ENCODE measurements at places on chromosomes 1 and 21. TPM values are rescaled to one million over a fixed set of nuclear protein-coding genes. Genes with fewer than 3 reads are reported as not detected.

- no peak for DNase-seq
These were observed 1.1 kb downstream of the HOOK1 start for GRCh38 chr1:59815892-59816291.

The CFAP74 gene
- total RNA-seq, result not detected

DNA sequence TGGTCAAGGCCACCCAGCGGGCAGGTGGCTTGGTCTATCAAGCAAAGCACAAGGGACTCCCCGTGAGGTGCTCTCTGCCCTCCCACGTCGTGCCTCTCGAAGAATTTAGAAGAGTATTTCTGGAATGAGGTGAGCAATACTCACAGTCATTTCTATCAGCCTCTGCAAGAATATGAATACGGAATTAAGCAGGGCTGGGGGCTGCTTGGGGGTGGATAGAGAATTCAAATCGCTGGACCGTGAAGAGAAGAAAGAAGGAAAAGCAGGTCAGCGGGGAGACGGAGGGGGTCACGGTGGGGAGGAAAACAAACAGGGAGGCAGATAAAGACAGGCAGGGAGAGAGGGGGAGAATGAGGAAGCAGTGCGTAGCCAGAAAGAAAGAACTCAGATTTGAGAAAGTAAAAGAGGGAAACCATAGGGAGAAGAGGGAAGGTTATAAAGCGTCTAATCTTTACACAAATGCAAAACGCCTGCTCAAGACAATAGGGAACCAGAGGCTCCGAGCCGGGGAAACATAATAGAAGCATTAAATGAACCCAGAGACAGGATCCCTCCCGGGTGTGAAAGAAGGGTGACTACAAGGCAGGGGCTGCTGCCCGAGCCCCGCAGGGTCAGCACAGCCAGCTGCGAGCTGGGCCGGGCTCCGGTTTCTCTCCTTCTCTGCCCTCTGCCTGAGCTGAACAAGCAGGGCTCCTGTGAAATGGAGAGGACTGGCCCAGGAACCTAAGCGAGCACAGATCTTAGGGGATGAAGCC lies 2.1 kb upstream of the EDN2 start:
- no peak for DNase-seq

- DNase-seq, result no peak
These were observed 229.1 kb downstream of the KCNJ6 start for GRCh38 chr21:37686991-37687810.

GRCh38 chr1:218034468-218034867 lies 250.6 kb upstream of the RRP15 start:
- DNase-seq, result no peak

GRCh38 chr1:203930342-203930741 lies 68.9 kb downstream of the SNRPE start:
- no peak for DNase-seq

DNA sequence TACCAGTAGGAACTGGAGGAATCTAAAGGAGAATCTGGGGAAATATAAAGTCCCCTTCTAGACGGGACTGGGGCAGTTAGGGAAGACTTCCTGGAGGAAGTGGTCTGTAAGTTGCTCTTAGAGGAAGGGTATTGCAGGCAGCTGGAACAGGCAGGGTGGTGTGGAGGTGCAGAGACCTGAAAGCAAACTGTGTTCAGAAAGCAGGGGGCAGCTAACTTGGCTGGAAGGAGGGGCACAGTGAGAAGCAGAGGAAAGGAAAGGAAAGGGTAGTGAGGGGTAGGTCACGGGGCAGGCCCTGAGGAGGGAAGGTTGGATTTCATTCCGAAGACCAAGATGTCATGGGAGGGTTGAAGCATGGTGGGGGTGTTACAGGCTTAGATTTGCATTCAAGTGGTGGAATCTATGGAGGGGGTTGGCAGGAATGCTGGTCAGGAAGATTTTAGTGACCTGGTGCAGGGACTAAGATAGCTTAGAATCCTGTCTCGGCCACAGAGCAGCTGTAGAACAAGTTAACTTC lies 240.7 kb downstream of the FOXD2 start:
- peak; percentile 64 for DNase-seq

- DNase-seq, result no peak
These were observed 9.1 kb downstream of the SSBP3 start for GRCh38 chr1:54397090-54397591.

The CRB1 gene
- total RNA-seq, result 0.48 TPM

- no peak for DNase-seq
These were observed 15.9 kb downstream of the H3-3A start for GRCh38 chr1:226078374-226078773.

The KCNN3 gene
- 0.96 TPM for total RNA-seq

- DNase-seq, result no peak
These were observed 9.5 kb upstream of the ACOT11 start for GRCh38 chr1:54538538-54538937.

The GREM2 gene
- 0.16 TPM for total RNA-seq

- no peak for DNase-seq
These were observed 27.9 kb upstream of the COL24A1 start for GRCh38 chr1:86184426-86184825.

GRCh38 chr1:160618763-160619274 lies 28.0 kb downstream of the SLAMF1 start:
- no peak for DNase-seq

GRCh38 chr1:7408771-7409150 lies 362.3 kb upstream of the VAMP3 start:
- DNase-seq, result peak; percentile 57

- DNase-seq, result no peak
These were observed 404.5 kb upstream of the ADAMTS5 start for GRCh38 chr21:27371115-27371974.

- no peak for DNase-seq
These were observed 211.5 kb downstream of the TRABD2B start for GRCh38 chr1:47785561-47786271.

DNA sequence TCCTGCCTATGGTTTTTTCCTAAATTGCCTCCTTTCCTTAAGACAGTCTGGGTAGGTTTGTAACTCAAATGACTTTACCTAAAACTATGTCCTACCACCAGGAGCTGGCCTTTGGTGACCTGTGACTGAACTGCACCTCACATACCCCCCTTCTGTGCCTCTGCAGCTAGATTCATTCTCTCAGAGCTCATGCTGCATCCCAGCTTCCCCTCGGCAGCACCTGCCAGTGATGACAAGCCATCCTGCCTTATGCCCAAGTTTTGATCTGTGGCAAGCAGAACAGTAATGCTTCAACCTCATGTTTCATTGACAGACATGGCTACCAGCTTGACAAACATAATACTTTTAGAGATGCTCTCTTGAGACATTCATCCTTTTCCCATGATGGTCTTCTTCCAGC lies 141.9 kb downstream of the TSEN15 start:
- no peak for DNase-seq

The FOXO6 gene
- total RNA-seq, result not detected

The WNT3A gene
- total RNA-seq, result not detected

DNA sequence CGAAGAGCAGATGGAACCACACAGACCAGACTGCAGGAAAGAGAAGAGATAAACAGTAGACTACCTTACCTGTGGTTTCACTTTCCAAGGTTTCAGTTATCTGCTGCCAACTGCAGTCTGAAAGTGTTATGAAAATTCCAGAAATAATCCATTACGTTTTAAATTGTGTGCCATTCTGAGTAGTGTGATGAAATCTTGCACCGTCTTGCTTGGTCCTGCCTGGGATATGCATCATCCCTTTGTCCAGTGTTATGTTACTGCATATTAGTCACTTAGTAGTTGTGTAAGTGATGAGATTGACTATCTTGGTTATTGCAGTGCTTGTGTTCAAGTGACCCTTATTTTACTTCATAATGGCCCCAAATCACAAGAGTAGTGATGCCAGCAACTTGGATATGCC lies 33.9 kb downstream of the DNAJC6 start:
- no peak for DNase-seq

GRCh38 chr1:21341022-21341421 lies 50.8 kb upstream of the ECE1 start:
- DNase-seq, result no peak

- no peak for DNase-seq
These were observed 28.9 kb downstream of the ODR4 start for GRCh38 chr1:186404454-186405051.

The A3GALT2 gene
- total RNA-seq, result not detected

DNA sequence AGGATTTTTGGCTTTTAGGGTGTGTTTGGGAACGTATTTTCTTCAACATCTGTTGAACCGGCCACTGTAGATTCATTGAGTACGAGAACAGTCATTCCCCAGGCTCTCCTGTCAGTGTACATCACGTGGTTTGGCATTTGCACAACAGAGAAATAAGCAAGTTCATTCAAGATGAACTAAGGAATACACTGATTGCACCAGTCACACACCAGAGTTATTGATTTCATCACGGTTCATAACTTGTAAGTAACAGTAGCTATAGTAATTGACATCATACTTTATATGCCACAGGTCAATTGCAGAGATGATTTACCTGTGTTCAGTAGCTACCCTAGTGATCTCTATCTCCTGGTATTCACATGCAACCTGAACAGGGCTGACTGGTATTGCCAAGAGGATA lies 90.7 kb upstream of the ETS2 start:
- no peak for DNase-seq

The ADAMTSL4 gene
- 76.4 TPM for total RNA-seq

The C1orf210 gene
- not detected for total RNA-seq

DNA sequence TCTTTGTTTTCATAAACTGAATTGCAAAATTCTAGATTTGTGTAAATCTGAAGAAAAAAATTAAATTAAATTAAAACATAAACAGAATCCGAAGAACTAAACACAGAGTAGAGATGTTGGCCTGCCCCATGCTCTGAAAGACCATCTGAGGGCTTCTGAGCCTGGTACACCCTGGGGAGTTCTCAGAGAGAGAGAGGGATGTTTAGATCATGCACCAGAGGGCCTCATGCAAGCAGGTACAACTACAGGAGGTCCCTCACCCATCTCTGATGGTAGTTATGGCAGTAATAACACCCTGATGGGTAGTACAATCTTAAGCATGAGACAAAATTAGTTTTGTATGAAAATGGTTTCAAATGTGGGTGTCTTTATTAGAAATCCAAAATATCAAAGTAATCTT lies 127.7 kb downstream of the TGFB2 start:
- no peak for DNase-seq

The HHIPL2 gene
- total RNA-seq, result not detected

GRCh38 chr1:206793620-206794019 lies 21.3 kb upstream of the IL10 start:
- no peak for DNase-seq

The KLHDC8A gene
- total RNA-seq, result not detected

GRCh38 chr1:109598655-109599054 lies 20.8 kb downstream of the GNAT2 start:
- no peak for DNase-seq

DNA sequence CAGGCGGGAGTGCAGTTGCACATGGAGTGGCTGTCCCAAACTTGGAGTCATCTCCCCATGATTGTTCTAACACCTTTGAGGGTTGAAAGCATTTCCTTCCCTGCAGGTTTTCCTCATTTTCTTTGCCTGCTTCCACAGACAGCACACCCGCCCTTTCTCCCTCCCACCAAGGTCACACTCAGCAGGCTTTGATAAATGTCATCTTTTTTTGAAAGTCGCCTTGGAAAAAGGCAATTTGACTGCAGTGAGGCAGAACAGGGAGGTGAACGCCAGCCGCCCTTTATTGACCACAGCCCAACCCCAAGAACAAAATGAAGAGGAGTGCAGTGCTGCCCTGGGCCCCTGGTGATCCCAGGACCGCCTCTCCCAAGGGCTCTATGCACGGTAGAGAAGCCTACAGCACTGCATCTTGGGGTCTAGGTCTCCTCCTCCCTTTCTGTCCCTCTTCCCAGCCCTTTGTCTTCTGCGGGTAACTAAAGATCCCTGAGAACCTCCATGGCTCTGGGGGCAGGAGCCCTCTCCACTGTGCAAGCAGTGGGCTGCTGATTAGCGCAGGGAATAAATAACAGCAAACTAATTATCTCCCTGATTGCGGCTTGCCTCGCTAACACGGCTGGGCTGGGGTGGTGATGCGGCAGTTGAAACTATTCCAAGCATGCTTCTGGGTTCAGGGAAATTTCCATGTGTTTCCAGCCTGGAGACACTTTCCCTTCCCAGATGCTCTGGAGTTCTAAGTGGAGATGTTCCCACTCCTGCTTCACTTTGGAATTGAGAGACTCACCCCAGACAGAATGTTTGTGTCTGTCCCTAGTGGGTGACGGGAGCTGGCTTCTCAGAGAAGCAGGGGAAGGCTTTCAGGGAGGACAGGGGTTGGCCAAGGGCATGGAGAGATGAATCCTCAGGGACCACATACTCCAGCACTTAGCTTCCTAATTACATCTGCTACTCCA lies 11.8 kb upstream of the AMIGO1 start:
- DNase-seq, result no peak
